ENCODE measurements at places on chromosomes 5 and 9.

DNA sequence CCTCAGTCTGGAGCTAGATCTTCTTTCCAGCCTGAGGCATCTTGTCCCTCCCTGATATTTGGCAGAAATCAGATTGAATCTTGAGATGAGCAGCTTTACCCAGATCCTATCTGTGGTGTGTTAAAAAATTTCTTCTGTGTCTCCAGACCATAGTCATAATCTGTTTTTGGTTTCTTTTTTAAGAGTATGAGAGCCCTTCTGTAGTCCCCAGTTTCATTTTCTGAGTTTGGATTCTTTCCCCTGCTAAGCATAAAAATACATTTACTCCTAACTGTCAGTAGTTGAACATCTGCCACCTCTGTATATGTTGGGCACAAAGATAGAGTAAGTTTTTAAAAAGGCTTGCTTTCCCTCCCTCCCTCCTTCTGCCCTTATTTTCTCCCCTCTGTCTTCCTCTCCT is 137.7 kb downstream of the CNTLN start:
- no peak for DNase-seq

DNA sequence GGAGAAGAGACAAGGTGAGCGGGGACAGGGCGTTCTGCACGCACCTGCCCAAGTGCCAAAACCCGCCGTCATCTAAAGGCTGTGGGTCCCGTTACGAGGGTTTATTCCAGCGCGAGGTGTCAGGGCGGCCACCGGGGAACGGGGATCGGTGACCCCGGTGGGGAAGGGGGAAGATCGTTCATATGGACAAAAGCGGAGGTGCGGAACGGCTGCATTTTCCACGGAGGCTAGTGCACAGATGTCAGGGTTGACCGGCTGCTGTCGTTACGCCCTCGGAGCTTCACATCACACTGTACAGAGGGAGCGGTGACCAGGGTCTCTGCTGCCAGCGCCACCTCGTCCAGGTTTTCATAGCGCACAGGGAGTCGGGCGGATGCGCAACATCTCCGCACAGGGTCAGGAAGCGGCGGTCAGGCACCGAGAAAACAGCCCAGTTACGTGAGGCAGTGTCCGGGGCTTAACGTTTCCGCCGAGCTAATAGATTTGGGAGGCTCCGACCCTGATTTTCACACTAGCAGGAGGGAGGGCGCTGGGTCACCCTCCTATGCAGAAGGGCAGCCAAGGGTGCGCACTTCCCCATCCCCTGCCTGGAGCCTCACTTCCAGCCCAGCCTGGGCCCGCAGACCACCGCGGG is 13.5 kb downstream of the BTNL9 start:
- no peak for DNase-seq

DNA sequence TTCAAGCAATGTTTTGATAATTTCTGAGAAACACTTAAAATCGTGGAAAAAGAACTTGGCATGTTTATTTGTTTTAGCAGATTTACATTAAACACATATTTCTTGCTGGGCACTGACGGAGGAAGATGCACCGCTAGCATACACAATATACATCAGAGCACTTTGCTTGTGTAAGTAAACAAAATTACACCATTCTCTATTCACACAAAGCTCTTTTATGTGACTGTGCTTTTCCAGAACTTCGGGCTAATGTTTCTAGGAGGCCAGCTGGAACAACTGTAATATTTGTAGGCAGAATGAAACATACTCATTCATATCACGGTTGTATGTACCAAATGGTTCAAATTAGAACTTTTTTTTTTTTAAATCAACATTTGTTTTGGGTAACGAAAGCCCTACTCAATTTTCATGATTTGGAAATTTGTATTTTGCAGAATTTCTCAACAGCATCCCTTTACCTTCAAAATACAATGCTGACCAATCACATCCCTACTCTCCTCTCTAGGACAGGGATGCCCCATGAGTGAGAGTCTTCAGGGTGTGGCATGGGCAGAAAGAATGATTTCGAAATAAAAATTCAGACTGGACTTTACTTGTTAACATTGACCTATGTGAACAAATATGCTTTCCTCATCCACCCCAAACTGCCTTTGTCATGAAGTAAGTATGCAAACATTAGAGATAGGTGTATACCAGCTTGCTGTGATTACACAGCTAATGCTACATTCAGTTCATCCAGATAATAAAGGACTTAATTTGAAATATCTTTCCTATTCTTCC is 425.1 kb downstream of the BNC2 start:
- no peak for DNase-seq

DNA sequence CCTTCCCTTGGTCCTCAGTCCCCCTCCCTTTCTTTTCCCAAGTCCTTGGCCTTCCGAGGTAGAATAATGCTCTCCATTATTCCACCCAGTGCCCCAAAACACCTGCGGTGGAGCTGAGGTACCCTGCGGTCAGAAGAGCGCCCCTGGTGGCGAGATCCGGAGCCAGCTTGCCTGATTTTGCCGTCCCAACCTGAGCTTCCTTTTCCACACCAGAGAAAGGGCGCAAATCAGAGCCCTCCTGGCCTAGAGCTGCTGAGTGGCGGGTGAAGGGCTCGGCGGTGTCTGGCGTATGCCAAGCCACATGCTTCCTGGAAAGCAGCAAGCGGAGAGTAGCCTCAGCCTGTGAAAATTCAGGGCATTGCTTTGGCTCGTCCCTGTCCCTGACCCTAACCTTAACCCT is 21.1 kb upstream of the CARTPT start:
- no peak for DNase-seq

DNA sequence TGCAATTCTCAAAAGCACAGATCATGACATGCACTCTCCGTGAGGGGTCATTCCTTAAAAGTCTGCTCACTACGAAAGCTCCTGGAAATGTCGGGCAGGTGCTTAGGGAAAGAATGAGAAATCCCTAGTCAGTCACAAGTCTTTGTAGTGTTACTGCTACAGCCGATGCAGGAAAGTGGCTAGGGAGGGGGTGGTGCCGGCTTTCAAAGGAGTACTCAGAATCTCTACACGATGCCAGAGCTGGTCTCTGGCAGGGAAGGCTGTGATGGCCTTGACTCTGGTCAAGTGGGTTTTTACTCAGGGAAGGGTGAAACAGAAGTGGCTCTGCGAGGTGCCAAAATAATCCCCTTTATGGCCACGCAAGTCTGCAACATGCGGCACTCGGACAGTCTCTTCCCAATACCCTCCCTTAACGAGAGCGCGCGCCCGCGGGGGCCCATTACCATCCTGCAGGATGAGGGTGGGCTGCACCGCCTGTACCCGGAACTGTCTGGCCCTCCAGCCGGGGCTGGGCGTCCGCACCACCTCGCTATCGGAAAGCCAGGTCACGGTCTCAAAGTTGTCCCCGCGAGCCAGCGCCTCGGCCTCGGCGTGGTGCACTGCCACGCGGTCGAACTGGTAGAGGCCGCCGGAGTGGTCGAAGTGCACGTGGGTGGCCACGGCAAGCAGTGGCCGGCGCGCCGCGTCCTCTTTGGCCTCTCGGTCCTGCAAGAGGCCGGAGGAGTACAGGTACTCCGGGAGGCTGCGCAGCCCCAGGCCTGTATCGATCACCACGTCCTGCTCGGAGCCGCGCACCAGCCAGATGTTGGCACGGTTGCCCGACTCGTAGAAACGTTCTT is 956 bp downstream of the MBLAC2 start:
- DNase-seq: no peak

GRCh38 chr5:109035436-109035835 is 287.7 kb downstream of the FER start:
- no peak for DNase-seq

DNA sequence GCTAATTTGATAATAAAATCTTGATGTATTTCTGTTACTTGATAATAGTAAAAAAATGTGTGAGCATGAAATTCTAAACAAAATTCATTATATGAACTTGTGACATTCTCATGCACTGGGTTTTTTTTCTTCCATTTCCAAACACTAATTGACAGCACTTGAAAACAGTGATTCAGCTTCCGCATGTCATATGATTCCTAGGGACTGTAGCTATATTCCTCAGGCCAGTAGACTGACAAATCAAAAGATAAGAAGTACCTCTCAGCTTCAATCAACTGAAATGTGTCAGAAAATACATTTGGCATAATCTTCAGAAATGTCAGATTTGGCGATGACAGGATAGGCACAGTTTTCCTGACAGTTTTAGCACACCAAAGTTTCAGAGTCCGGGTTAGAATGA is 52.5 kb downstream of the EFNA5 start:
- DNase-seq: no peak

DNA sequence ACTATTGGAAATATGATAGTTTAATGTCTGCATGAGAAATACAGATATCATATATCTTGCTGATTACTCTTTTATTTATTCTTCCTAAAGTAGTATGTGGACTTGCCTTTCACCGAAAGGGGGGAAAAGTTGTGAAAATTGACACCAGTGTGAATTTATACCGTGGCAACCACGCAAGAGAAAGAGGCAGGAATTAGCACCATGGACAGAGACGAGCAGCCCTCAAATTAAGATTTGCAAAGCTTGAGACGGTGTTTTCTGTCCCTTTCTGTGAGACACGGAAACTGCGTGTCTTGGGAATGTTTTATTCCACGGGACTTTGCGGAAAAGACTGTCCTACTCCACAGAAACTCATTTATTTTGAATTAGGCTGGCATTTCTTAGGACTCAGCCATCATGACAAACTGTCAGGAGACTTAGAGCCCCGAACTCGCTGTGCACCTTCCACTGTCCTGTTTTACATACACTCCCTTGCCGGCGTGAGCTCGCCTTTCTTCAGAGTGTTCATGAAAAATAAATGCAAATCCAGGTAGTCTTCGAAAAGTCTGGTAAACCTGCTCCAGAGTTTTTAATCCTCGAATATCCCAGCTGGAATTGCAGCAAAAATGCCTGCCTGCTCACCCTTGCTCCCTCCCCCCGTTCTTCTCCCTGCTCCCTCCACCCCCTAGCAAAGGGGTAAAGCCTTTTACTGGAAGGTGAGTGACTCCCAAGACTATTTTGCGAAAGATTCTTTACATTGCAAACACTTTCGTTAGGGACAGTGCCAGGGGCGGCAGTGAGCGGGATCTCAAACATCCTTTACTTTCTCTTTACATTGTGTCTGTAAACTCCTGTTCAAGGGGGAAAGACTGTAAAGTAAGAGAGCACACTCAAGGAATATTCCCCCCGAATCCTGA is 3.8 kb upstream of the ELAVL2 start:
- no peak for DNase-seq

DNA sequence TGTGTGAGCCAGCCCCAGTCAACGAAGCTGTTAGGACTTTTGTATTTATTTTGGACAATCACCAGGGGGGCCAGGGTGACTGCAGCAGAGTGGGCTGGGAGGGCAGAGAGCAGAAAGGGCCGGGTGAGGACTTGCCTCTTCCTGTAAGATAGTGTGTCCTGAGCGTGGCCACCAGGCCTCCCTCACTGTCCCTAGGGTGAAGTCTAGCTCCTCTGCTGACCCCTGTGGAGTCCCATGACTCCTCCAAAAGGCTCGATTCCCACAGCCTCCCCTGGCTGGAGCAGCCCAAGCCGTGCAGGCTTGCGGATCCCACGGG is 147.8 kb downstream of the RXRA start:
- no peak for DNase-seq

DNA sequence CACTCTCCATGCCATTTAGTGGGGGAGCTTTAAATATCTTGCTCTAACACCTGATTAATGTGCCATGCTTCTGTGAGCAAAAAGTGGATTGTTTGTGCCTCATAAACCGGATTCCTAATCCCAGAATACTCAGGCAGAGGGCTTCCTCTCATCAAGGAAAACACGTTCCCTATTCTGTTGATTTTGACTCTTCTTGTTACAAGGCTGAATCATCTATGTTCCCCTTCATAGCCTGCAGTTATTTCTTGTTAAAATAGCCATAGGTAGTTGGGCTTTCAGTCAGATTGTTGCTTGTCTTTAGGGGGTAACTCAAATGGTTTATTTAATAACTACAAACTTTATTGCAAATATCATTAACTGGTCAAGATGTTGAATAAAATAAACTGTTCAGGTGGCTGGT is 26.6 kb downstream of the ROPN1L start:
- DNase-seq: no peak

DNA sequence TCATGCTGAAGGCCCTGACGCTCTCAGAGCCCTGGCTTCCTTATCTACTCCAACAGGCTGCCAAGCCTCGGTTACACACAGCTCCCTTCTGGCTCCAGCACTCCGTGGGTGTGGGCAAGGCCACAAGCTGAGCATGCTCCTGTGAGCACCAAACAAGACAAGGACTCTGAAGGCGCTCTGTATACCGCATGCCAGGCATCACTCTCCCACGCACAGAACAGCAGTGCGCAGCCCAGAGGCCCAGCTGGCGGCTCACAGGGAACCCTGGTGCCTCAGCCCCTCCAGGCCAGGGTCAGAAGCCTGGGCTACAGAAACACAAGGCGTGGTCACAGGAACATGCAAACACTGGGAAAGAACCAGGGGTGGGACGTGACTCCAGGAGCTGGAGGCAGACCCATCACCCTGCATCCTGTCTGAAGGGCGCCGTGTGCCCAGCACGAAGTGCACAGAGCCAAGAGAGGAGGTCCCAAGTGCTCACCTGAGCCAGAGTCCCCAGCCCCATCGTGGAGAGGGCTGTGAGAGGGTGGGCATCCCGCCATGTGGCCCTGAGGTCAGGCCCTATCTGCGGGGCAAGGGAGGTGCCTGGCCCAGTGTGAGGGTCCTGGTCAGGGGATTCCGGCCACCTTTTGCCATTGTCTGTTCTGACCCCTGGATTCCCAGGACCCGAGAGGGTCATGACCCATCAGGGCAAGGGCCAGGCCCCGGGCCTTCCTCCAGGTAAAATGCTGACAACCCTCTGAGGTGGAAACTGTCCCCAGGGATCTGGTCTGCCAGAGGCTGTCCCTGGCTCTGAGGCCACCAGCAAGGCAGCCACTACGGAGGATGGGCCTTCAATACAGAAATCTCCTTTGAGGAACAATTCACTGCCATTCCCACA is 54.7 kb downstream of the COL23A1 start:
- DNase-seq: no peak

DNA sequence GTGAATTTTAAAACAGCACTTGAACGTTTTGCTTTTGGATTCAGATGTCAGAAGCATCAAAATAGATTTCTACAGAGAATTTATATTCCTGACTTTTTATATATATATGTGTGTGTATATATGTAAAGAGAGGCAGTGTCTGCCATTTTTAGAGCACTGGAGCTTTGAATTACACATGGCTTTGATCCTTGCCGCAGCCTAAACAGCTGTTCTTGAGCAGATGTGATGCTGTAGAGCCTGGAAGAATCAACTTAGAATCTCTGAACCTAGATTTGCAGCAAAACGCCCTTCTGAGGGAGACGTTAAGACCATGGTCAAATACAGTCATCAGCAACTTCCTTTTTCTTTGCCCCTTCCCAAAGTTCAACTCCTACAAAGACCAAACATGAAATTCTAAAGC is 21.7 kb upstream of the C5orf47 start:
- no peak for DNase-seq

DNA sequence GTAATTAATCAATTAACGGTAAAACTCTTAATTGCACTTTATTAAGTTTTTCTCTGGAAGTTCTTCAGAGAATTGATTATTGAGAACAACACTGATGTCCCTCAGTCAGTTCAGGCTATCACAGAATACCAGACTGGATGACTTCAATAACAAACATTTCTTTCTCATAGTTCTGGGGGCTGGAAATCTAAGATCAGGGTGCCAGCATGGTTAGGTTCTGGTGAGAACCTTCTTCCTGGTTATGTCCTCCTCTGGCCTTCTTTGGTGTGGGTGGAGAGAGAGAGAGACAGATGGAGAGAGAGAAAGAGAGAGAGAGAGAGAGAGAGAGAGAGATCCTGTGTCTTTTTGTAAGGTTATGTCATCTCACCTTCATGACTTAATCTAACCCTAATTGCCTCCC is 71.4 kb upstream of the DAP start:
- DNase-seq: no peak

All from stimulated activated CD8-positive, alpha-beta memory T cell treated with anti-CD3 and anti-CD28 coated beads, Interleukin-2, amount 100 ng/mL, for 1 hour (primary cell).